ENCODE measurements at places on chromosomes 13 and 19.

- DNase-seq, result peak; percentile 3
Observed at GRCh38 chr13:58048670-58049069, 417.1 kb downstream of the PCDH17 start.

GRCh38 chr19:35693422-35693821 is 10.9 kb upstream of the ZBTB32 start:
- DNase-seq, result no peak

GRCh38 chr19:751501-752341 is 809 bp downstream of the MISP start:
- peak; percentile 88 for DNase-seq

DNA sequence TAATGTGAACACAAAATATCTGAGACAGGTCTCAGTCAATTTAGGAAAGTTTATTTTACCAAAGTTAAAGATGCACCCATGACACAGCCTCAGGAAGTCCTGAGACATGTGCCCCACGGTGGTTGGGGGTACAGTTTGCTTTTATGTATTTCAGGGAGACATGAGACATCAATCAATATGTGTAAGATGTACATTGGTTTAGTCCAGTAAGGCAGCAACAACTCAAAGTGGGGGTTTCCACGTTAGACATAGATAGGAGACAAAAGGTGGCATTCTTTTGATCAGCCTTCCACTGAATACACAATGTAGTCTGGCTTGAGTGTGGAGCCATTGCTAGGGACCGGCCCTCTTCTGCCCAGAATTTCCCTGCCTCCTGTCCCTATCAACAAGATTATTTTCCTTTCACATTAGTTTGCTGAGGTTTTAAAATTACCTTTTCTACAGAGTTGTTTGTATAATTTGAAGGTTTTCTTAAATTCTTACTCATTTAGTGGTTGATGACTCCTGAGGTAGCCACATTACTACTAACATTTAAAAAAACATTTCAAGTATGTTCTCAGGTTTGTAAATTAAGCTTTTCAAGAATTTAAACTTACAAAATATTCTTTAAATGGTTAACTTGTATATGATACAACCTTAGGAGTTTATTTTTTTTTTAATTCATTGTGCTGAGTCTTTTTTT is 33.2 kb downstream of the RNASEH2B start:
- no peak for DNase-seq

GRCh38 chr13:77988355-77988754 is 69.7 kb upstream of the EDNRB start:
- no peak for DNase-seq
